Left ventricle myocardium inferior (tissue), 1 donor: ENCODE measurements at places on chromosomes 6 and 20. TPM values are rescaled to one million over a fixed set of nuclear protein-coding genes. Genes with fewer than 3 reads are reported as not detected.

DNA sequence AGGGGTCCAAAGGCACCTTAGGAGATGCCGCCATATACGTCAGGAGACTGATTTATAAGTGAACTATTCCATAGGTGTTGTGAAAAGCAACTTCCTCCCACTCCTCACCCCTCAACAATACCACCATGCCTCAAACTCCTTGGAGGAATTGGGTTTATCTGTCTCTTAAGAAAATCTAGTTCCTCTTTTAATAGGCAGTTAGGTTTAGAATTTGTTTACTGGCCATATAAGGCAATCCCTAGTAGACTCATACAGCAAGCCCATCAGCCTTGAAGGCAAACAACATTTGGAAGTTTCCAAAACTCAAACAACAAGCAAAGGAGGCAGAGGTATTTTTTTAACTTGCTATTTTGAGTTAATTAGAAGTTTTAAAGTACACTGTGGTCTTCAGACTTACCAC is 66.1 kb downstream of the PRND start:
- no peak for DNase-seq

HTR1E gene
- not detected for total RNA-seq

PDYN gene
- not detected for total RNA-seq

GRCh38 chr20:43901296-43901695 is 13.4 kb upstream of the TOX2 start:
- no peak for DNase-seq

SALL4 gene
- 0.25 TPM for total RNA-seq

TMEM151B gene
- not detected for total RNA-seq
